ENCODE measurements at places on chromosomes 1 and 21.

DNA sequence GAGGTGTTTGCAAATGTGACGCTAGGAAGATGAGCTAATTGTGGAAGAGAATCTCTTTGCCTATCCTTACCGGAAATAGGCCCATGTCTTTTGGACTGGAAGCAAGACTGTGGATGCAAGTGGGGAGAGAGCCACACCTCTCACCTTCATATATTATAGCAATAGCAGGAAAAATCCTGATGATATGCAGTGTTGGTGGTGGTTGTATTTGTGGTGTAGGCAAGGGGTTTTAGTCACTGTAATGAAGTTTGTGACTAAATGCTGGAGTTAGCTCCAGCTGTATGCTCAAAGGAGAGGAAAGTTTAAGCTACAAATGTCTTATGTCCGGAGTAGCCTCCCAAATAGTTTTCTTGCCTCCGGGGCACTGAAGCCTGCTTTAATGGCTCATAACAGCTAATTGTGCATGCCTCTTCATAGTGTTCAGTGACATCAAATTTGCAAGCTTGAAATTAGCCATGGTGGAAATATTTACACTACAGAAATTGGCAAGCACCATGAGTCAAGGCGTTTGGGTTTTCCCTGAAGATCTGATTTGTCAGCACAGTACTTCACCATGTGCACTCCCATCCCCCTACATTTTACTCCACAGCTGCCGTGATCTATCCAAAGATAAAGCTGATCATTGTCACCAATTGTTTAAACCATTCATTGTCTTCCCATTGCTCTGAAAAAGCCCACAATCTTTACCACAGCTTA, 102.6 kb upstream of the ZNF644 start:
- DNase-seq: no peak

GRCh38 chr1:240474133-240474614, 137.8 kb downstream of the GREM2 start:
- DNase-seq: peak; percentile 57

- no peak for DNase-seq
Measured at GRCh38 chr21:31908106-31909031, 35.5 kb downstream of the HUNK start.

DNA sequence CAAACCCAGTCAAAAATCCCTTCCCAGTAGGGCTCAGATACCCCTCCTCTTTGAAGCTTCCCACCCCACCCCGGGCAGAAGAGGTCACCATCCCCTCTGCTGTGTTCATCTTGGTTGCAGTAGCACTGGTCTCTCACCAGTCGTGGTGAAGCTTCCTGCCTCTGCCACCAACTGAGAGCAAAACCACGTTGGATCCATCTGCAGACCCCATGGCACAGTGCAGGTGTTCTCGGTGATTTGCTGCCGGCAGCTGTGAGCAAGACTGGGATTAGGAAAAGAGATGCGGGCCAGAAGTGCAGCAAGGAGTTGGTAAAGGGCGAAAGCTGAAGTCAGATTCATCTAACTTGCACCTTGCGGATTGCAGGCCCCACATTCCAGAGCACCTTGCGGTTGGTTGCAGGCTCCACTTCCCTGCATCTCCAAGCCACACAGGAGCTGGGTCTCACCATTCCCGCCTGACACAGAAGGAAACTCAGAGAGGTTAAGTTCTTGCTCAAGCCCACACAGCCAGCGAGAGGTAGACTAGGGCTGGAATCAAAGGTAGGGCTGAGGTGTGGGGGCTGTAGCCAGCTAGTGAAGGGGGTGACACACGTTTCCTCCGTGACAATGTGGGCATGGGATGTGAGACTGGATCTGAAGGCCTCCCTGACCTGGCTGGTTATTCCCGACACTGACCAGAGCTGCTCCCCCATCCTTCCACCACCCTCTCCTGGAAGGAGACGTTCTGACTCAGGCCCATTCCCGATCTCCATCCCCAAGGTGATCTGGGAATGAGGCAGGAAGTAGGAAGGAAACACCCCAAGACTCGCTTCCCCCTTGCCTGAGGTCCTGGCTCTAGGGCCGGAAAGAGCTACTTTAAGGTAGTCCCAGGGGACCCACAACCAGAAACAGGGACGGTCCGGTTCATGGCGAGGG, 3.3 kb upstream of the FAM110D start:
- no peak for DNase-seq

GRCh38 chr1:7745783-7746182, 25.3 kb upstream of the VAMP3 start:
- DNase-seq: no peak

GRCh38 chr1:178091986-178092745, 1.7 kb upstream of the RASAL2 start:
- DNase-seq: no peak

GRCh38 chr21:20883408-20883800, 114.8 kb upstream of the NCAM2 start:
- DNase-seq: no peak

GRCh38 chr1:5928714-5929400, 63.4 kb downstream of the NPHP4 start:
- DNase-seq: peak; percentile 90

GRCh38 chr21:16492892-16493291, 763.1 kb downstream of the USP25 start:
- DNase-seq: no peak

GRCh38 chr1:26689504-26689903, 6.3 kb upstream of the ARID1A start:
- DNase-seq: no peak

GRCh38 chr1:8015036-8015808, 10.9 kb downstream of the ERRFI1 start:
- DNase-seq: peak; percentile 69

- DNase-seq: no peak
Measured at GRCh38 chr1:50023292-50024159, at the start of gene AGBL4. AGBL4 (minus strand) TSS chr1:50023954.

DNA sequence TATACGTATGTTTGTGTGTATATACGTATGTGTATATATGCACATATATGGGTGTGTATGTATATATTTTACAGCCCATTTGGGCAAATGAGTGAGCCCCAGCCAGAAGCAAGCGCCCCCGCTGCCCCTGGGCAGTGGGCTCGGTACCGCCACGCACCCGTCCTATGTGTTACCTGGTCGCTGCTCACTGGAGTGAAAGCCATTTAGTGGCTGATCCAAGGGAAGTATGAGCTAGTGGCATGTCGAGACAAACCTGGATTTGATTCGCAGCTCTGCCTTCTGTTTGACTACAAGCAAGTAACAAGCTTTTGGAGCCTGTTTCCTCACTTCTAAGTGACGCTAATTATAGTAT, 35.8 kb upstream of the JAK1 start:
- no peak for DNase-seq

- no peak for DNase-seq
Measured at GRCh38 chr1:170668209-170669106, 4.5 kb downstream of the PRRX1 start.

GRCh38 chr1:203424861-203425662, 50.5 kb upstream of the PRELP start:
- no peak for DNase-seq

- peak; percentile 66 for DNase-seq
Measured at GRCh38 chr1:10835822-10836421, 39.5 kb upstream of the CASZ1 start.

GRCh38 chr1:226027538-226028217, 28.5 kb upstream of the SDE2 start:
- DNase-seq: no peak

DNA sequence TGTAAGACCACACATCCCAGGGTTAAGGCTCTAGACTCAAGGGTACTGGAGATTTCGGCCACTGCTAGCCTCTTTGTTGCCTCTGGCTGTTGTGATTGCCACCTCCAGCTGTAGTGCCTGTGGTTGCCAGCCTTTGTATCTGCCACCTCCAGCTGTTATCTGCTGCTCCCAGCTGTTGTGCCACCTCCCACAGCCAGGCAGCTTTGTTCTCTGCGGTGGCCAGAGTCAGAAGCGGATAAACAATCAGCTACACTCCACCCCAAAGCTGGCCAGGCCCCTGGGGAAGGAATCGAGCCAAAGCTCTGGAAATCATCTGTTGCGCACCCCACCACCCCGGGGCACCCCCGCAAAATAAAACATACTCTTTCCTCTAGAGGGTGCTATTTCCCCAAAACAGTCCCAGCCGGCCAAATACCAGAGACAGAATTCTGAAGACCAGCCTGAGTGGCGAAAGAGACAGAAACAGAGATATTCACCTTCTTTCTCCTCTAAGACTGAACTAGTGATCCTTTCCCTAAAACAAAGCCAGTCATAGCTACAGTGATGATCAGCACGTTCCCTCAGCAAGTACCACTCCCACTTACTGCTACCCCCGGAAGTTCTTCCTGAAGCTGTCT, 14.8 kb upstream of the PIGM start:
- peak; percentile 81 for DNase-seq

GRCh38 chr1:21574466-21575151, 65.4 kb downstream of the ALPL start:
- no peak for DNase-seq

DNA sequence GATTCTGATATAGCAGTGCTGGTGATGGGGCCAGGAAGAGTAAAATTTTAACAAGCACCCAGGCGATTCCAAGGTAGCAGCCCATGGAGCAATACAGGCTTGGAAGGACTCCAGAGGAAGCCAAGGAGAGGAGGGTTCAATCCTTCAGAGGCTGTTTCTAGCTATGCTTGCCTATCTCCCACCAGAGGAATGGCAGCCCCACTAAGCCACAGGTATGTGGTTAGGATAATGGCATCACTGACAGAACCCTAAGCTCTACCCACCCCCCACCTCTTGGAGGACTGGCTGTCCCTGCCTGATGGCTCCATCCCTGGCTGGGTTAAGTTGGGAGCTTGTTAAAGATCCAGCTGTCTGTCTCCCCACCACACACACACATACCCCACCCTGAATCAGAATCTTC, 19.3 kb upstream of the PTAFR start:
- DNase-seq: no peak

GRCh38 chr1:2946999-2947690, 74.1 kb upstream of the ACTRT2 start:
- DNase-seq: no peak

- DNase-seq: no peak
Measured at GRCh38 chr21:46326110-46326703, 2.3 kb downstream of the PCNT start.

DNA sequence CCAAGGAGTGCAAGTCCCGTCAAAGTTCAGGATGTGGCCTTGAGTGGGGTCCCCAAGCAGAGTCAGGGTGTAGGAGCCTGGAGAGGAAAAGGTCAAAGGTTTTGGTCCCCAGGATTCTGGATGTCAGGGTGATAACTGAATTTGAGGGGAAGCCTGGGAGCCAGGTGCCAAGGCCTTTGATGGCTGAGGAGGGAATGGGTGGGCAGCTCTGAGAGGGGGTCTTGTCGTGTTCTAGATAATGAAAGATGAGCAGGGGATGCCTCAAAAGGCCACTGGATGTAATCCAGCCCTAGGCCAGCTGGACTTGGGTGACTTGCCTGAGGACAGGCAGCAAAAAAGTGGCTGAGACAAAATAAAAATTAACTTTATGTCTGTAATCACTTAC, 27.5 kb upstream of the KCNA2 start:
- DNase-seq: no peak

- no peak for DNase-seq
Measured at GRCh38 chr1:9174243-9174642, 45.3 kb upstream of the GPR157 start.

GRCh38 chr1:239566074-239566473, 179.7 kb downstream of the CHRM3 start:
- no peak for DNase-seq

DNA sequence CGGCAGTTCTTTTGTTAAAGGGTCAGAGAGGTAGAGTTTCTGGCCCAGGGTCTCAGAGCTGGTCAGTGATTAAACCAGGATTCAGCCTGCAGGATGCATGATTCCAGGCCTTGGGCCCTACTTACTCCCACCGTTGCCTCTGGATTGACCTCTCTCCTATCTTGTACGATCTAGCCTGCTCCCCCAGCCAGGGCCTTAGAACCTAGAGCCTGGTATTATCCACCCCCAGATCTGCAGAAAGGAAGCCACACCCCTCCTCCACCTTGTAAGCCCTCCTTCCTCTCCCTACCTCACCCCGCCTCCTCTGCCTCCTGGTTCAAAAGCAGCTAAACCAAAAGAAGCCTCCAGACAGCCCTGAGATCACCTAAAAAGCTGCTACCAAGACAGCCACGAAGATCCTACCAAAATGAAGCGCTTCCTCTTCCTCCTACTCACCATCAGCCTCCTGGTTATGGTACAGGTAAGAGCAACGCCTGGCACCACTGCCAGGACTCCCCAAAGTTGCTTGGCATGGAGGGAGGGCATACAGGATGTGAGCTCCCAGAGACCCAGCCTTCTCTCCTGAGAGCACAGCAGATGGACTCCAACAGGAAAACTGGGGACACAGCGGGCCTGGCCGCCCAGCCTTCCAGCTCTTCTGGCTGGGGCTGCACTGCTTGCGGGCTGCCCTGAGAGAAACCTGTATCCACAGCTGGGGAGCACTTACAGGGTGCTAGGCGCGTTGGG, at the start of gene CD52:
TSS of gene CD52 (plus strand) at position 347 of the 726 bp plus-strand sequence. CDS start at position 407, 60 bp downstream.
- DNase-seq: no peak

DNA sequence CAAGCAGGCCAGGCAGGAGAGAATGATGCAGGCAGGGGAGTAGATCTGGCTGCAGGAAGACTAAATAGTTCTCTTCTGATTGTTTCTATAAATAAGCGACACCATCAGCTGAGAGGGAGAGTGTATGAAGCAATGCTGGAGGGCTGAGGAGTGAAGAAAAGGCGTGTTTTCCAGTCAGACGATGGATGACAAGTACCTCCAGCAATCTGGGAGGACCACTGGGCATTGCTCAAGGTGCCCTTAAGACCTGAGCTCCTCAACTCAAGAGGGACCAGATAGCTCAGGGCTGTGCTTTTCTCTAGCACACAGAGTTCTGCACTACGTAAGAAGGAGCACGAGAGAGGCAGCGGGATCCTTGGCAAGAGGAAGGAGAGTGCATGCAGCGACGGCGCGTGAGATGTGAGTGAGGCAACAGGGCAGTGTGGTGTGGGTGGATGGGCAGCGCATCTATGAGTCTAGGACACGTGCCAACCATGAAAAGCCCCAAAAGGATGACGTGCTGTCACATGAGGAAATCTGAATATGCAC, 36.0 kb downstream of the PABPC4 start:
- DNase-seq: peak; percentile 76

DNA sequence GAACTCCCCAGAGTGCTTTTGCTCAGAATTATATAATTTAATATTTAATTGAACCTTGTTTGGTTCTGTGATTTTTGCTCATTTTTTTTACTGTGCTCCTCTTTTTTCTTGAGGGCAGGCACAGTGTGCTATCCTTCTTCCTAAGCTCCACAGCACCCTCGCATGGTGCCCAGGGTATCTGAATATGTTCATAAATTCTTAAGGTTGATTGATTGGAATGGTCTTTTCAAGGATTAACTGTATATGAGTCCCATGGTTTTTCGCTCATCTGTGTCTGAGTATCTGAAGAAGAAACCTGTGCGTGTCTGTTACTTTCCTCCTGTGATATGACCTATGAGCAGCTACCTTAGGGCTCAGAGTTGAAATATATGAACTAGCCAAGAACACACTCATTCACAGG, 393.7 kb downstream of the HLX start:
- DNase-seq: no peak

Data from COLO829 (cell line).